Pons (tissue), 1 donor: ENCODE measurements at places on chromosomes 6 and 20.
A peak's percentile ranks its signal among the peaks of the same experiment; 100 is the strongest.

DNA sequence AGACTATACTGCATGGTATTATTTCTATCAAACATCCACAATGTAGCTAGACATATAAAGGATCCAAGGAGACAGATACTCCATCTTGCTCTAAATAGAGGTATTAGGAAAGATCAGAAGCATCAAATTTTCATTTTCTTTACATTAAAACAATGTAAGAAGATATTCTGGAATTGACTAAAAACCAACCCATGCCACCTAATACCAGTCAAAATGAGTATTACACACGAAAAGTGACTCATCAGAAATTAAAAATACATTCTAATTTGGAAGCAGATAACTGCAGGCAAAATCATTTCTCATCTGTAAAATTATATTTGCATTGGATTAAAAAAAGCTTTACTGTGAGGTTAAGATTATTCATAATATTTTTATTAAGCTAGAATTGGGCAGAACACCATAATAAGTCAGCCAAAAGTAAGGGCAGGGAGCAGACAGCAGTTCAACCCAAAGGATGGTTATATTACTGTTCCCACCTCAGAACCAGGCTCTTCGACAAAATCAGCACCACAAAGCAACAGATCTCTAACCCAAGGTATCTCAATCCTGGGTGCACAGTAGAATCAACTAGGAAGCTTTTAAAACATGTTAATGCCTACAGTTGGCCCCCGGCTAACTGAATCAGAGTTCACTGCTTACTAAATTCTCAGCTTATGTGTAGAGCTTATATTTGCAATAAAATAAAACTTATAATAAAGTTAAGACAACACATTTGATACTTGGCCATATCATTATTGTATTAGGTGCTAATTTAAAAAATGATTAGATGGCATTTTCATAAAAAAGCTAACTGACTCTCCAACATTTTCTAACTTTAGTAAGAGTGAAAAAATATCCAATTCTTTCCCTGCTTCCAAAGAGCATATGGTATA lies 35.2 kb downstream of the SAMD3 start:
- no peak for DNase-seq

DNA sequence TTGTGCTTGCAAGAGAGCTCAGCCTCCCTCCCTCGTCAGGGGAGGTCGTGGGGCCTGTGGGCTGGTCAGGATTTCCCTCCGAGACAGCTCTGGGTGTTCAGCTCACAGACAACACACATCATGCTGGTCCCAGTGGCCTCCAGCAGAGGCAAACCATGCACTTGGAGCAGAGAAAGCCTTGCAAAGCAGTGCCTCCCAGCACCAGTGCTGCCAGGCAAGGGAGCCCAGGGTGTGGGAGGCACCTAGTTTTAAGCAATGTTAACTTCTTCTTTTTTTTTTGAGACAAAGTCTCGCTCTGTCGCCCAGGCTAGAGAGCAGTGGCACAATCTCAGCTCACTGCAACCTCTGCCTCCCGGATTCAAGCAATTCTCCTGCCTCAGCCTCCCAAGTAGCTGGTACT lies 34.0 kb upstream of the INSM1 start:
- DNase-seq, result no peak

- DNase-seq, result peak; percentile 30
Observed at GRCh38 chr6:105794239-105794638, 291.9 kb upstream of the PRDM1 start.

GRCh38 chr6:103081876-103082630 lies 1688.5 kb downstream of the GRIK2 start:
- no peak for DNase-seq

DNA sequence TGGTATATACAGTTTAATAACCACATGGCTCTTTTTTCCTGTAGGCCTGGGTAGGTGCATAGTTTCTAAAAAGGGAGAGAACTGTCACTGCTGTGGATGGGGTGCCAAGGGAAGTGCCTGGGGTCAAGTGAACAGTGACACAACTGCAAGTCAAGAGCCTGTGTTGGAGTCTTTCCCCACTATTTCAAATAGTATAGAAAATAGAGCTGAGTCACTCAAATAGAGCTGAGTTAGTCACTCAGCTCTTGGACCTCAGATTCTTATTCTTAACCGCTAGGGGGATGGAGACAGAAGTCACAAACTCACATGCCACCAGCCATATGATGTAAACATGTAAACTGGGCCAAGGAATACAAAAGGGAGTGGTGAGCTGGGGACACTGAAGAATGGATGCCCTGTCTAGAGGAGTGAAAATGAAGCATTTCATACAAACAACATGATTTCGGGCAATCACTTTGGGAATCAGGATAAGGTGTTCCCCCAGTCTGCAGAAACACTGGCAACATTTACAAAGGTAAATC lies 2.1 kb downstream of the NQO2 start:
- DNase-seq, result peak; percentile 78

DNA sequence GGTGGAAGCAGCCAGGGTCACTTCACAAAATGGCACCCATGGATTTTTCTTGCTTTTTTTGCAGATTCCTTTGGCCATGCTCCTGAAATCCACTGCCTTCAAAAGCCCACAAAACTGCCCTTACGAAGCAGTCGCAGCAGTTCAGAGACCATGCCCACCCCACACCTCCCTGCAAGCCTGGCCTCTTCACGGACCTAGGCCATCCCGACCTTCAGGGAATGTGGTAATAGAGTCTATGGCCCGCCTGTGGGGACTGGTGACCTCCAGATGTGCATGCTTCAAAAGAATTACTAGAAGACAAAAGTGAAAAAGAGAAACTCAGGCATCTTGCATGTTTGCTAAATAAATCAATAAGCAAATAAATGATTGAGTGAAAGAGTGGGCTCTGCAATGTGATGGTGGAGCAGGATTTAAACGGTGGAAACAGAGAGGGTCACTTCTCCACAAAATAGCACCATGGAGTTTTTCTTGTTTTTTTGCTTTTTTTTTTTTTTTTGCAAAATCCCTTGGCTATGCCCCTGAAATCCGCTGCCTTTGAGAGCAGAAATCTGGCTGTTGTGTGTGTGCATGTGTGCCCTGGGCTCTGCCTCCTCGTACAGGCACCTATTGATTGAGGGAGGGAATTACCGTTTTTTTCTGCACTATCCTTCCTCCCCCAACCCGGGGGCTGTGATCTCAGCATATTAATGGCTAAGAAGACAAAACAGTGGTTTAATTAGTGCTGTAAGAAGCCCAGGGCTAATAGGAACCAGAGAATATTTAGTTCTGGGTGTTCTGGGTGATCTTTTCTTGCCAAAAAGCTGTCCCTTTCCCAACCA lies 107.4 kb downstream of the PXDC1 start:
- no peak for DNase-seq

DNA sequence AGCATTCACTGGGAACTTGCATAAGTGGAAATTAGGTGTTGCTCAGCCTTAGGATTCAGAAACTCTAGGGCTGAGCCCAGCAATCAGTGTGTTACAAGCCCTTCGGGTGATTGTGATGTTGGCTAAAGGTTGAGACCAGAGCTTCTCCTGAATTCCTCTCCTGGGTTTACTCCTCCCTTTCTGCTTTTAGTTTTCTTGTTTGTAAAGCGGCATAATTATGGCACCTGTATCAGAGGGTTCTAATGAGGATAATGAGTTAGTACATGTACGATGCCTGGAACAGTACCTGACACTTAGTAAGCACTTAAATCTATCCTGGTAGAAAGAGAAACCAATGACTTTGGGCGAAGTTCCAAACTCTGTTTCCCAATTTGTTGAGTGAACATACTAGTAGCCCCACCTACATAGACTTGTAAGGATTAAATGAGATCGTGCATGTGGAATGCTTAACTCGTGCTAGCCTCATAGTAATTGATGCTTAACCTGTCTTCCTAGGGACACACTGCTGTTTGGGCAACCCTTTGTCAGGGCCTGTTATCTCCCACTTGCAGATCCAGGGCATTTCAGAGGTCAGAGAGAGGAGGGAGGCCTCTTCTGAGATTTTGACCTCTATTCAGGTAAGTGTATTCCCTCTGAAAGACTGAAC lies 932 bp upstream of the EZR start:
- no peak for DNase-seq

GRCh38 chr20:22583773-22584521 lies 425 bp downstream of the FOXA2 start:
- no peak for DNase-seq

- DNase-seq, result peak; percentile 46
Observed at GRCh38 chr20:19583532-19584175, 174.4 kb upstream of the RIN2 start.

DNA sequence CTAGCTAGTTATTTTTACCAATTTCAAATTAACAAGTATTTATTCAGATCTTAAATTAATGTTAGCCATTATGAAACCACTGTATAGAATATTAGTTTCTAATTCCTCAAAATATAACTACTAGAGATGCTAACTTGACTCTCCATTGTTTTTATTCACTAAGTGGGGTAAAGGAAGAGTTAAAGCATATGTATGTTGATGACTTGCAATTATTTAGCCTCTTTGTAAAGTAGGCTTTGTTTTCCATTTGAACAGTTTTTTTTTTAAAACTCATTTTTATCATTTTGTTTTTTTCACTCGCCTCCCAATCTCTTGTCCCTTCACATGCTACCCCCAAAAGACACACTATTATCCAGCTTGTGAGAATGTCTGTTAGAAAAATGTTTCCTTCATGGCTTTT lies 3.3 kb downstream of the FAM162B start:
- no peak for DNase-seq

GRCh38 chr20:8875586-8875985 lies 193.3 kb upstream of the PLCB4 start:
- DNase-seq, result no peak

- no peak for DNase-seq
Observed at GRCh38 chr6:62999796-63000195, 211.5 kb upstream of the FKBP1C start.

DNA sequence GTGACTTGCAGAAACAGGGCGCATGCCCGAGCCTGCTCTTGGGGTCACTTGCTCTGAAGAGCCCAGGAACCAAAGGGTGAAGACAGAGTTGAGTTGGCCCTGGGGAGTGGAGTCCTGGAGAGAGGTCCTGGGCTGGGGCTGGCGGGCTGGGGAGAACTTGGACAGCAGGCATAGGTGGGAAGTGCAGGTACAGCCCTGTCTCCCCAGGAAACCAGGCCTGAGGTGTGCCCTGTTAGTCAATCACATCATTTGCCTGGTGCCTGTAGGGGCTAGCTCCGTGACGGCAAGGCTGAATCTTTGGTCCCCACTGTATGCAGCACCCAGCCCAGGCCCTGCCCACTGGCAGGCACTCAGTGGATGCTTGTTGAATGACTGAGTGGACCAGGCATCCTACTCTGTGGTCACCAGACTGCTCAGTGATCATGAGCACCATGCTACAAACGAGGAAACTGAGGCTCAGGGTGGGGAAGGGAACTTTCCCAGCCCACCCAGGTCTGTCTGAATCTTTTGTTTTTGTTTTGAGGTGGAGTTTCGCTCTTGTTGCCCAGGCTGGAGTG lies 15.6 kb upstream of the NOL4L start:
- DNase-seq, result no peak

- DNase-seq, result no peak
Observed at GRCh38 chr6:46380152-46380807, 111.0 kb downstream of the RCAN2 start.

GRCh38 chr20:14062786-14063185 lies 67.5 kb downstream of the MACROD2 start:
- no peak for DNase-seq

DNA sequence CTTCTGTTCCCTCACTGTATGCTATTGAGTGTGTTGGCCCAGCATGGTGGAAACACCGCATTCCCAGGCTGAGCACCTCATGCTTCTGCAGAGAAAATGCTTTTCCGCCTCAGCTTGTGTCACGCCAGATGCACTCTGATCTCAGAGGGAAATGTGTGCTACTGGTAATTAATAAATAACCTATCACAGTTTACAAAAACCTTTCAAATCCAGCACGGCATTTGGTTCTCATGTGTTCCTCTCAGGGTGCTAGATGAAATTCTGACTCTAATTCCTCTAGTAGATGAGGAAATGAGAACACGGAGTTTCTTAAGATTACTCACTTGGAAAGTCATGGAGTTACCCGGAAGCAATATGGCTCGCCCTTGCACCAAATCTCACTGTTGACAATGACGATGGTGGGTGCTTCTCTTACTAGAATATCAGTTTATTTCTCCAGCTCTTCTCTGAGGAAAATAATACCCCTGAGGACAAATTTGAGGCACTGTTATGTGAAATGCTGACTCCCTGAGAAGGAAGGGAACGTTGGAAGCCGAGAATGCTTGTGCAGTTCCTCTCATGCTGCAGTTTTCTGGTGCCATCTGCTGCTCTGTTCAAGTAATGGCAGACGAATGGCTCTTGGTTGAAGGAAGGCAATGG lies 116.6 kb downstream of the RNF144B start:
- DNase-seq, result peak; percentile 90

DNA sequence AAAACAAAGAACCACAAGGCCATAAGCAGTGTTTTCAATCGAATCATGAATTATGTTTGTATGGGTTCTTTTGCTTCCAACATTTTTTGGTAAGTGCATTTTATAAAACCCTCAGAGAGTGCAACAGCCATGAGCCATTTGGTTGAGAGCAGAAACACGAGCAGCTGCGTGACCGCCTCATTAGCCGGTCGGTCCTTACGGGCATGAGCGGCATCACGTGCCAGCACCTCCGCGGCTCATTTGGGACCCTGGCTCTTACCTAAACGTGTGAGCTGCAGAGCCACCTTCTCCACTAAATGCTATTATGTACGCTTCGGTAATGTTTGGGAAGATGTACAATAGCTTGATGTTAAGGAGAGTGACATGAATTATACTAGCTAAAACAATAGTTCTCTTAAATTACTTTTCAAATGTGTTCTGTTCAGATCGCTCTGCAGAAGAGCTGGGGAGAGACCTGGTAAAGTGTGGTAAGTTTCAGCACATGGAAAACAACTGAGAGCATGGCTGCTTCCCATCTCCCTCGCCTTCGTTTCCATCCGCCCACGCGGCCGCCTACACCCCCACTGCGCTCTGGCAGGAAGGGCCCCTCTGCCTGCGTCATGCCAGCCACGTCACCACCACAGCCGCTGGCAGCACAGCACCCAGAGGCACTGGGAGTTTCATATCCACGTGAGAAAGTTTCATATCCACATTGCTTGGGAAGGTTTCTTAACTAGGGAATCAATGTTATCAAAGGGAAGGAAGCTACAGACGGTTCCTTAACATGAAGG lies 23.7 kb upstream of the PDE10A start:
- DNase-seq, result no peak

- no peak for DNase-seq
Observed at GRCh38 chr6:168179702-168180382, 100.8 kb upstream of the FRMD1 start.

- DNase-seq, result peak; percentile 12
Observed at GRCh38 chr6:152984513-152984872, 1.7 kb upstream of the FBXO5 start.

DNA sequence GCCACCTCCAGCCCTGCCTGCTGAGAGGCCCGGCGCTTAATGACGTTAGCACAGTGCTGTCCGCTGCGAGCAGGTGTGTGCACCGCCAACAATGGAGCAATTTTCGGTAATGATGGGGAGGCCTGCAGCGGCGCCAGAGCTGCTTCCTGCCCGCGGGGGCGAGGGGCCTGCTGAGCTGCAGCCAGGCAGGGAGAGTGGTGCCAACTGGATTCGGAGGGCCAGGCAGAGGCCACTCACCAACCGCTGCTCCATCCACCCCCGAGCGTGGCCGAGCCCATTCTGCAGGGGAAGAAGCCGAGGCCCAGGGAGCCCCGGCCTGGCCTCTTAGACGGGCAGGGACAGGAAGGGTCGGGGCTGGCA lies 9.6 kb downstream of the HRH3 start:
- no peak for DNase-seq
